HAP-1 (cell line): ENCODE measurements at places on chromosomes 6 and 20.

GRCh38 chr20:15567219-15567618, 1006.0 kb downstream of the KIF16B start:
- DNase-seq: no peak

DNA sequence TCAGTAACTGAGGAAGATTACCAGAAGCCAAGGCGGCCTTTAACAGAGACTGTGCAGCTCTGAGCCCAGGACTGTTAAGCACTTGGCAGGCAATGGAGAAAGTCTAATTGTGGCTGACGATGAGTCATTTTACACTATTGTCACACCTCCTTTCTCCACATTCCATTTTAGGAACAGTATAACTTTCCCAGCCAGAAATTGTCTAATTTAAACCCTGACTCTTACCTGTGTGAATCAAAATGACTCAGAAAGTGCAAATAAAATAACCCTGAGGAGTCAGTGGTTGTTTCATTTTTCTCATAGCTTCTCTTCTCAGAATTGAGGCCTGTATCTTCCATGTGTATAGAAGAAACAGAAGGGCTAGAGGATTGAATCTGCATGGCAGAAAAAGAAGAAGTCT, 40.0 kb upstream of the OPN5 start:
- no peak for DNase-seq

DNA sequence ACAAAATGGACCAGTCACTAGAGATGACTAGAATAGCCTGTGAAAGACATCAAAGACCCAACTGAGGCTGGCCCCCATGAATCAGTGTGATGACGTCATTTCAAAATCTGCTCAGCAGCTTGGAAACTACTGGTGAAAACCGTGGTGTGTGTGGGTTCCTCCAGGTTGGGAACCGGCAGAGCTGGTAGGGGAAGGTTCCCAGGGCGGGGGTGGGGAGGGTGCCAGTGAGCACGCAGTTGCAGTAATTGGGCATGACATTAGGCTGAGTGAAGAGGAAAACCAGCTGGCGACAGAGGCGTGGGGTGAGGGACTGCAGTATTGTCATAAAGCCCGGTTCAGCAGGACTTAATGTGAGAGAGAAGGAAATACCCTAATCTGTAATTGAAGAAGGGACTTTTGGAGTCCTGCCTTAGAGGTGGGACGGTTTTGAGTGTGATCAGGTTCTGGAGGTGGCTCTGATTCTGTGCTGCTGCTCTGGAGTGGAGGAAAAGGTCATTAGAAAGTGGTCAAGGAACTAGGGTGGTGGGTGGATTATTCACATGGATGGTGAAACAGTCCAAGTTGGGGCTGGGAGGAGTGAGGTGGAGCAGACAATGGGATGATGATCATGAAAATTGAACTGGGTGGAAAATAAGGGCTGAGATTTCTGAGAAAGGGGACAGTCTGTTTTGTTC, 52.0 kb upstream of the MTHFD1L start:
- DNase-seq: no peak

DNA sequence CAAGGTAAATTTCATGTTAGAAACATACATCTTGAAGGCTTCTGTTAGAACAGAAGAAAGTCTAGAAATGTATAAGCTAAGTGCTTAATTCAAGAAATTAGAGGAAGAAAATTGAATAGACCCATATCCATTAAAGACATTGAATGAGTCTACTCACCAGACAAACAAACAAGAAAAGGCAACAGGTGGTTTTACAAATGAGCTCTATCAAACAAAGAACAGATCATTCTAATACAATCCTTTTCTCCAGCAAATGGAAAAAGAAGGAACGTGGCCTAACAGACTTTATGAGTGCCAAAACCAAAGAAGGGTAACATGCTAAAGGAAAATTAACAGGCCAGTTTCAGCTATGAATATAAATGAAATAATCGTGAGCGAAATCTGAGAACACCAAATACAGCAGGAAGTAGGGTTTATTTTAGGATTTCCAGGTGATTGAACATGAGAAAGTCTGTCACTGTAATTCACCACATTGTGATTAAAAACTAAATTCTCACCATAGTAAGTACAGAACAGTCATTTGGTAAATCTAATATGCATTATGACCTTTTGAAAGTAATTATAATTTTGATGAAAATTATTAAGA, 22.6 kb downstream of the MTHFD1L start:
- no peak for DNase-seq

- DNase-seq: peak; percentile 76
Measured at GRCh38 chr6:11277275-11278206, 45.1 kb upstream of the NEDD9 start.

DNA sequence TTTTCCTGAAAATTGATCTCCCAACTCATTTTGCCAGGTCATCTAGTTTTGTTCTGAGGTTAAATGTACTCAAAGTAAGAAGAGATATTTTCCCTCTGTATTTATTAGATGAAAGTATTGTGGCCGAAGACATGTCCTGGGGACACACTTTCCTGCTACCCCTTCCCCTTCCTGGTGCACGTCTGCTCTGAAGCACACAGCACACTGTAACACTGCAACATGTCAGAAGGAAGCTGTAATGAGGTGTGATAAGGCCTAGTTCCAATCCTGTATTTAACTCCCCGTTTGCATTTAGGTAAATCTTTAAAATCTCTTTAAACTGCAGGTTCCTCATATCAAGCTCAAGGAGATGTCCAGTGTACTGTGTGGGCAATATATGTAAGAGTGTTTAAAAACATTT, 99.4 kb downstream of the HDGFL1 start:
- no peak for DNase-seq

DNA sequence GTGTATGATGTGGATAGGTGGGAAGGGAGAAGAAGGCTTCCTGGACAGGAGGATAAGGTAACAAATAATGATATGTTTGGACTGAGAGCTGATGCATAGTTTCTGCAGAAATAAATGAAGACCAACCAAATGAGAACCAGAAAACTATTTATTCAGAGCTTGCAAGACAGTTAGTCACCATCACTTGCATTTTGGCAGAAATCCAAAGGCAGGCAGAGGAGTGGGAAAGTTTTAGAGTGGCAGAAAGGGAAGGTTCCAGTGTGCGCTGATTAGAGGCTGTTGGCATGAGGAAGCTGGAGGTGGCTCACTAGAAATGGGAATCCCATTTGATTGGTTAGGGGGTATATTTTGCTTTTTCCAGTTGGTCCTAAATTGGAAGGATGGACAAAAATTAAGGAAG, 13.0 kb upstream of the F13A1 start:
- DNase-seq: no peak
